ENCODE measurements at places on chromosomes 6 and 20. TPM values are rescaled to one million over a fixed set of nuclear protein-coding genes. Genes with fewer than 3 reads are reported as not detected.

Gene NANP
- 8.3 TPM for total RNA-seq

- DNase-seq: peak; percentile 35
These were observed 157.4 kb downstream of the JARID2 start for GRCh38 chr6:15403094-15403755.

Gene ACTL10
- 0.91 TPM for total RNA-seq

Gene POPDC3
- total RNA-seq: not detected

DNA sequence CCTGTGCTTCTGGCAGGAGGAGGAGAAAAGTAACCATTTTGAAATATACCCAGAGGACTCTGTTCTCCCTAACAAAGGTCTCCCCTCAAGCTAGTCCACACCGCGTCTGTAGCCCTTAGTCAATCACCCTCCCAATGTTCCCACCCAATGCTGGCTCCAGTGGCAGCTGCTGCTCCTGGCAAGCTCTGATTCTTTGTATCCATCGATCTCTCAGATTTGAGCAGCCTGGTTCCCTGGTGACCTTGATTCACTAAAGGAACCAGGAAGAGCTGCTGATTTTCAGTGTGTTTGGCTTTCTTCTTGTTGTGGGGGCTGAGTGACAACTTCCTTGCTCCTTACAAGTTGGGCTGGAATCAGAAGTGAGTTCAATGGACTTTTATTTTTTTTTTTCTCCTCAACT lies 68.5 kb downstream of the FOXC1 start:
- no peak for DNase-seq
